ENCODE measurements at places on chromosomes 13 and 19.

GRCh38 chr13:28349907-28350654, 144.8 kb downstream of the FLT1 start:
- no peak for DNase-seq

DNA sequence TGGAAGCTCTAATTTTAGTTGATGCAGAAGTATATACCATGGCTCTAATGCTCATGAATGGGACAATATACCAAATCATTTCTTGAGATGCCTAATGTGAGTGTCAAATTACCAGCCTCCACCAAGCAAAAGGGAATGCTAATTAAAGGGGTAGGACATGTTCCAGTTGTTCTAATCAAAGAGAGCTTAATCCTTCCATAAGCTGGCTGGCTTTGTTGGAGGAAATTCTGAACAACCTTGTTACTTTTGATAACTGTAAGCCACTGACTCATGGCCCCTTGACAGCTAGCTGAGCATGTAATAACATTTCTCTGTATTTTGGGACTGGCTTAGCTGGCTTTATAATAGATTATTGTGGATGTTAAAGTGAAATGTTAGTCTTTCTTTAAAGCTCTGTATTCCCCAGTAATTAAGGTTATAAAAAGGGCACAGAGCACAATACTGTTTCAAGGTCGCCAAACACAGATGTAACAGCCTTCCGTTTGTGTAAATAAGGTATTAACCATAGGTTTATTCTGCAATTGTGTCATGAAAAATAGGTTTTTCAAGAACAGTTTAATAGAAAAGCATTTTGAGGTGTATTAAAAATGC, 1194.0 kb downstream of the PCDH9 start:
- DNase-seq = no peak

GRCh38 chr13:107866941-107867623, 348.3 kb downstream of the LIG4 start:
- DNase-seq = no peak

GRCh38 chr19:6457958-6458694, 1.5 kb downstream of the SLC25A23 start:
- no peak for DNase-seq

Data from activated gamma-delta T cell treated with Interleukin-2 at 50 U/mL for 16 hours (primary cell).